ENCODE measurements at places on chromosomes 2 and 18.

GRCh38 chr2:128276878-128277675 is 41.6 kb downstream of the HS6ST1 start:
- no peak for DNase-seq

DNA sequence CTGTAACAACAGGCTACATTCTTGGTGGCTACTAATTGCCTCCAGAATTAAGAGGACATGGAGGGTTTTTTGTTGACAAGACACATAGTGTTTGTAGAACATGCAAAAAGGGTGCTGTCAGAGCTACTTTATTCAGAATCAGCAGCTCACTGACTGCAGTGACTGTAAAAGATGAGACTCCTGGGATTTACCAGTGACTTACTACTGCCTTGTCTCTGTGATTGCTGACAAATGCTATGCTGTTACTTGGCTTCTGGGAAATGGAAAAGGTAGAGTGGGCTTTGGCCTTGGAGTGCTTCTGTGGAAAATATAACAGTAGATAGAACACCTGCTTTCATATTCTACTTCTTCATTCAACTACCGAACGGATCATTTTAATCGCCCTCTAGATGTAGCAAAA is 47.8 kb downstream of the GREB1L start:
- DNase-seq: no peak

DNA sequence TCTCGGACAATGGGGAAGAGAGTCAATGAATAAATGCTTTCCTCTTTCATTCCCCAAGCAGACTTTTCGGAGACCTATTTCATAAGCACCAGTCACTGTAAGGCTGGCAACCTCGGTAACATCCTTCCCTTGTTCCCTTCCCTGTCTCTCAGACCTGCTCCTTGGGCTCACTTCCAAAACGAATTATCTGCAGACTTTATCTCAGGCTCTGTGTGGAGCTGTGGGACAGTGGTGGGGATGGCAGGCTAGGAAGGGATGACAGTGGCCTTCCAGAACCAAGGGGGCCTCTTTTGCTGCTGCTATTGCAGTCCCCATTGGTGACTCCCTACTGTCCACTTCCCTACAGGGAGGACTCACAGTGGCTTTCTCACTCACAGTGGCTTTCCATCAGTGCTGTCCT is 185.6 kb upstream of the MEX3C start:
- no peak for DNase-seq

- no peak for DNase-seq
Observed at GRCh38 chr2:183028108-183028507, 10.1 kb downstream of the NCKAP1 start.

DNA sequence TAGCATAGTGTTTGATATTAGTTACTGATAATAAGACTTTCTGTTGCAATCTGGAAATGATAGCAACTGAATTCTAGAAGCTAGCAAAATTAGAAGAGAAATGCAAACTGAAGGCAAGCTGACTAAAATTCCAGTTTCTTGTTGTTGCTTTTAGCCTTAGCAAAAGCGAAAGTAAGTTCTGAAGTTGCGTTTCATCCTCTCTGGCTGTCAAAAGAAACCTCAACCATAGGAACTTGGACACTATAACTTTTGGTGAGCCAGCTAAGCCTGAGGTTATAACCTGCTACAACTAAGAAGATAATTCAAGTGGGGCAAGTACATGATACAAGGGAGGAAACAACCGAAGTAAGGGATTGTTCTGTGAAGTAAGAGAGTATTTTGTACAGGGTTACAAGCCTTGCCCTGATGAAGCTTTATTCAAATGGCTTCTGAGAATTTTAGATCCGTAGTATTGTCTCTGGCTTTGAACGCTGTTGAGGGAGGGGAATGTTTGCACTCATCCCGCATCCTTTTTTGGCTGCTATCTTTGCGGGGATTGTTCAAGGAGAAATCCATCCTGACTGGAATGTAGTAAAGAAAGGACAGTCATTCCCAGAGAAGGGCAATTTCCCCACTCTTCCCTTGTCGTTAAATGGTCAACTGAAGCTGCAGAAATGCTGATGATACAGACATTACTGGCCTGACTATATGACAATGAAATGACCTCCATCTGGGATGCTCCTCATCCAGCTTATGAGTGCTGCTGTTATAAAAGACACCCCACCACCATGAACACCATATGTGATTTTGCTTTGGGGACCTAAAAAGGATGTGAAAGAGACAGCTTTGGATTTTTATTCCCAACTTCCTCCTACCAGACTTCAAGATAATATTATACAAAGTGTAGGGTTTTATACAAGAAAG is 7.0 kb upstream of the TMX3 start:
- DNase-seq: no peak

DNA sequence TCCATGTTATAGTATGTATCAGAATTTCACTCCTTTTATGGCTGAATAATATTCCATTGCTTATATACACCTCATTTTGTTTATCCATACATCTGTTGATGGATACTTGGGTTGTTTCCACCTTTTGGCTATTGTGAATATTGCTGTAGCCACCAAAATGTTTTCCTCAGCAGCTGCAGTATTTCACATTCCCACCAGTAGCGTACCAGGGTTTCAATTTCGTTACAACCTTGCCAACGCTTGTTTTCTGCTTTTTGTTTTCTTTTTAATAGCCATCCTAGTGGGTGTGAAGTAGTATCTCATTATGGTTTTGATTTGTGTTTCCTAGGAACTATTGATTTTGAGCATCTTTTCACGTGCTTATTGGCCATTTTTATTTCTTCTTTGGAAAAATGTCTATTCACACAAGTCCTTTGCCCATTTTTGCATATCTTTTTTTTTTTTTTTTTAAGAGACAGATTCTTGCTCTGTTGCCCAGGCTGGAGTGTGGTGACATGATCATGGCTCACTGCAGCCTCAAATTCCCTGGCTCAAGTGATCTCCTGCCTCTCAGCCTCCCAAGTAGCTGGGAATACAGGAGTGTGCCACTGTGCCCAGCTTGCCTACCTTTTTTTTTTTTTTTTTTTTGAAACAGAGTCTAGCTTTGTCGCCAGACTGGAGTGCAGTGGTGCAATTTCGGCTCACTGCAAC is 14.2 kb downstream of the UBXN2A start:
- DNase-seq: no peak

GRCh38 chr2:63163161-63163820 is 112.7 kb downstream of the OTX1 start:
- DNase-seq: no peak

All from dermis microvascular lymphatic vessel endothelial cell (primary cell).